Omental fat pad (tissue), 4 donors: ENCODE measurements at places on chromosomes 2 and 18. TPM values are rescaled to one million over a fixed set of nuclear protein-coding genes. Genes with fewer than 3 reads are reported as not detected.

GRCh38 chr18:41436772-41437171 lies 518.3 kb upstream of the PIK3C3 start:
- DNase-seq = no peak

NUP35 gene
- total RNA-seq = 10.5 TPM

- DNase-seq = no peak
Measured at GRCh38 chr2:40388161-40388560, 63.7 kb downstream of the SLC8A1 start.

GRCh38 chr18:47953471-47953931 lies 23.0 kb upstream of the SMAD2 start:
- DNase-seq = no peak

DNA sequence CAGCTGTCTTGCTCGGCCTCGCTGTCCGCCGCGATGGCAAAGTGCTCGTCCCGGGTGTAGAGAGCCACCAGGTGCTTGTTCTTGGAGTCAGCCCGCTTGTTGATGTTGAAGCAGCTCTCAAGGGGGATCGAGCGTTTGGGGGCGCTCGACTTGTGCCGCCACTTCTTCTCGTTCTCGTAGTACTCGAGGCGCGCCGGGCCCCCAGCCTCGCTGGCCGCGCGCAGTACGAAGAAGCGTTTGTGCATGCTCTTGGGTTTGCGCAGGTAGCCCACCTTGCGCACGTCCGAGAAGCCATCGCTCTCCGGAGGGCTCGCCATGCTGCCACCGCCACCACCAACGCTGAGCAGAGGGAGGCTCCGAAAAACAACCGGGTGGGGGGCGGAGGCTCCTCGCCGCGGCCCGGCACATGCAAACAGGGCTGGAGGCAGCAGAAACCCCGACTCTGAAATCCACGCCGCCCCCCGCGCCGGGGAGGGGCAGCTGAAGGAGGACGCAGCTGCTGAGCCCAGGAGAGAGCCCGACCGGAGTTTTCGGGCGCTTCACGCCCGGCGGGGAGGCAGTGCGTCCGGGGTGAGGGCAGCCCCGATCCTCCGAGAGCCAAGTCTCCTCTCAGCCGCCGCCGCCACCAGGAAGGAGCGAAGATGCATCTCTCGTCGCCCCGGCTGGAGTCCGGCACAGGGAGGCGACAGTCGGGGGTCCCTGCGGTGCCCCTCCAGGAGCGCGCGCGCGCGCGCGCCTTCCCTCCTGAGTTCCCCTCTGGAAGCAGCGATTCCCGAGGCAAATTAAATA lies 1.0 kb downstream of the IRS1 start:
- DNase-seq = no peak

DNA sequence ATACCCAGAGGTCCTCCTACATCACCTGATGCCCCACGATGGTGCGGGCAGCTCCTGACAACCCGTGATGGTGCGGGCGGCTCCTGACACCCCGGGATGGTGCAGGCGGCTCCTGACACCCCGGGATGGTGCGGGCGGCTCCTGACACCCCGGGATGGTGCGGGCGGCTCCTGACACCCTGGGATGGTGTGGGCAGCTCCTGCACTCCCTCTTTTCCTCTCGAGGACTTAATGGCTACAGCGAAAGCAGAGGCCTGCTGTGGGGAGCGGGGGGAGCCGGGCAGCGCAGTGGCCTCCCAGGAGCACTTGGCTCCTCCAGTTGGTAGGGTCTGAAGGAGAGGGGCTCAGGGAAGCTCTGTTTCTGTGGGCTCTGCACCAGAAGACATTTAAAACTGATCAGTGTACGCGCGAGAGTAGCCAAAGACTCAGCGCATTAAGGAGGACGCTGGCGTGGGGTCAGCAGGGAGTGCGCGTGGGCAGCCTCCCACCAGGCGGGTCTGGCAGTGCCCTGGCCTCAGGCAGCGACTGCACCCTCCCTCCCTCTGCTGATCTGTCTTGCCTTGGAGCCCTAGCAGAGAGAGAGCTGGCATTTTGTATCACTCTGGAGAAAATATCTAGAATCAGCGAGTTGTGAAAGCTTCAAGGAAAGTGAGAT lies 464.5 kb upstream of the MYT1L start:
- DNase-seq = no peak

GRCh38 chr18:9750112-9750511 lies 42.0 kb downstream of the RAB31 start:
- no peak for DNase-seq

DNA sequence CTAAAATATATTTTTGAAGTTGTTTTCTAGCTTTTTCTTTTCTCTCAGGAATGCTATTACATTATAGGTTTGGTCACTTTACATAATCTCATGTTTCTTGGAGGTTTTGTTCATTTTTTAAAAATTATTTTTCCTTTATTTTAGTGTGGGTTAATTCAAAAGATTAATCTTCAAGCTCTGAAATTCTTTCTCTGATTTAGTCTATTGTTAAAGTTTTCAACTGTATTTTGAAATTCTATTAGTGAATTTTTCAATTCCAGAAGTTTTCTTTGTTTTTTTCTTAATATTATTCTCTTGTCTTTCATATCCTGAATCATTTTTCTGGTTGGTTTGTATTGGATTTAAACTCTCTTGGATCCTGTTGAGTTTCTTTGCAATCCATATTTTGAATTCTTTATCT lies 80.4 kb downstream of the MSTN start:
- no peak for DNase-seq

DNA sequence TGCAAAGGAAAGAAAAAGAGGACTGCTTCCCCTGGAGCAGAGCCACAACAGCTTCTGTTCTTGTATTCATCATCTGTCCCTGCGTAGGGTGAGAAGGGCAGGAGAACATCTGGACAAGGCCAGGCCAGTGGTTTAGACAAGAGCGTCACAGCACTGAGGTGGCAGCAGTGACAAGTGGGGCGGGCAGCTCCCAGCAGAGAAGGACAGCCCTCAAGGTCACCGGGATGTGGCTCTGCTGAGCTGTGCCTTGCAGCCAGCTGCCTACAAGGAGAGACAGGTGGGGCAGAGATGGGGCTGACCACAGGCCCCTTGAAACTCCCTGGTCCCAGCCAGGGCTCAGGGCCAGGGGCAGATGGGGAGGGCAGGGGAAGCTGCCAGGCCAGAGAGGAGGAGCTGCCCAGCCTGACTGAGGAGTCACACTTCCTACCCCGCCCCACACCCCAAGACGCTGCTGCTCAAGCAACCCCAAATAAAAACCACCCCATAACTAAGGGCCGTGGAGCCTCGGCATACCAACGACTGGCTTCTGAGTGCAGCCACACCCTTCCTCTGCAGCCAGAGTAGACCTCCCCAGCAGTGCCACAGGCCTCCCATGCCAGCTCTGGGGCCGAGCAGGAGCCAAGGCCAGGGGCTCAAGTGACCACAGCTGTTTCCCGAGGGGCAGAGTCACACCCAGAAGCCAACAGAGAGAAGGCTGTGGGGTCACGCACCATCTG lies 5.4 kb downstream of the RAB11FIP5 start:
- DNase-seq = no peak

DNA sequence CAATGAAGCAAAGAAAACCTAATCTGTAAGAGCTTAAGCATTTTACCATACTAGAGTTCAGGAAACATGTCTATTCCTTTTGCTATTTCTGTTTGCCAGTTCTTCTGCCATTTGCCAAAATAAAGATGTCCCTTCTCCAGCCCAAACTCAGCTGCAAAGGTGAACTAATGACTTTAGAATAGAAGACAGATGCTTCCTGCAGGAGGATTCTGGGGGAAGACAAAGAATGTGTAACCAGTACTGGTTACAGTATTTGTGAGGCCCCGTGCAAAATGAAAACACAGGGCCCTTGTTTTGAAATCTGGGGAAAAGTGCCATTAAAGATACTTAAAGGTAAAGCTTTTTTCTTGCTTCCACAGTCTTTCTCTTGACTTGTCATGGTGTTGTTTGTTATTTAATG lies 34.3 kb upstream of the MTX2 start:
- DNase-seq = no peak

DNA sequence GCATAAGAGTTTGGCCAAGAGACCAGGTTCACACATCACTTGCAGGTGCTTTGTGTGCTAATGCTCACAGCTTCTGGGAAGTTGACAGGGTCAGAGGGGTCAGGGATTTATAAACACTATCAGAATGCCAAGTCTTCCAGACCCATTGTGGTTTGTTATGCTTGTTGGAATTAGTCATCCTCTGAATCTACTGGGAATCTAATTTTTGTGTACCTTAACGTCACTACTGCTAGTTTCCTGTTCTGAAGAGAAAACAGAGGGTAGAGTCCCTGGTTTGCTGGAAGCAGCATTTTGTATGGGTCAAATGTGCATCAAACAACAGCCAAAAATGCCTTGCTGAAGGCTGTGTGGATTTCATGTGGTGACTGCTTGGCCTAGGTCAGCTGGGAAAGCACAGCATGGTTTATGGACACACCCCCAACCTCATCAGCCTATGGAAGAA lies 33.3 kb downstream of the ANTXR1 start:
- DNase-seq = no peak

ALPI gene
- total RNA-seq = not detected

DNA sequence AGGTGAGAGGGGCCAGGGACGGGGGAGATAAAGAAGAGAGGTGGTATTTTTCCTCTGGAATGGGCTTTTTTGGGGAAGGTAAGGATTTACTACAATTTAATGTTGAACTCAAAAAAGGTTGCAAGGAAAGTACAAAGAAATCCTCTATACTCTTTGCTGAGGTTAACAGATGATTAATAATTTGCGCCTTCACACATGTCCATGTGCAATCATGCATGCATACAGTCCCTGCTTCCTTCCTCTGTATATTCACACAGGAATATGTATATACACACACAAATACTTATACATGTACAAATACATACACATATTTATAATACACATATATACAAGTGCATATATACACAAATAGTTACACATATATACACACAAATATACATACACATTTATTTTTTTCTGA lies 193.4 kb downstream of the NBAS start:
- DNase-seq = no peak

ABCB11 gene
- 0.24 TPM for total RNA-seq

- no peak for DNase-seq
Measured at GRCh38 chr18:14978962-14979535, 231.1 kb downstream of the ANKRD30B start.

DNA sequence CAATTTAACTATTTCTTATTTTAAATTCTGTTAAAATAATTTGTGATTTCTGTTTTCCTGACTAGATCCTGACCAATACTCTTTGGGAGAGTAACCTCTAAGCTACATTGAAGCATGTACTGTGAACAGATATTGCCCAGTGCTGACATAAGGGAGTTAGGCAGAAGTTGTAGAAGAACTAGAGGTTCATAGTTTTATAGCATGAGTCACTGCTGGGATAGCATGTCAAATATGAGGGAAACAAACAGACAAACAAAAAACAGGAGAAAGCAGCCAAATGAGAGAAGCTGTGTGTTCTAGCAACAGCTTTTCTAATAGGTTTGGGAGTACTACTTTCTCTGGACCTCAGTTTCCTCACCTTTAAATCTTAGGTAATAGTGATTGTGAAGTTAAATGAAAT lies 72.4 kb downstream of the CERS6 start:
- no peak for DNase-seq

GRCh38 chr2:217901835-217902378 lies 100.9 kb downstream of the TNS1 start:
- DNase-seq = no peak

- DNase-seq = no peak
Measured at GRCh38 chr2:60499651-60500265, 53.7 kb downstream of the BCL11A start.

DNA sequence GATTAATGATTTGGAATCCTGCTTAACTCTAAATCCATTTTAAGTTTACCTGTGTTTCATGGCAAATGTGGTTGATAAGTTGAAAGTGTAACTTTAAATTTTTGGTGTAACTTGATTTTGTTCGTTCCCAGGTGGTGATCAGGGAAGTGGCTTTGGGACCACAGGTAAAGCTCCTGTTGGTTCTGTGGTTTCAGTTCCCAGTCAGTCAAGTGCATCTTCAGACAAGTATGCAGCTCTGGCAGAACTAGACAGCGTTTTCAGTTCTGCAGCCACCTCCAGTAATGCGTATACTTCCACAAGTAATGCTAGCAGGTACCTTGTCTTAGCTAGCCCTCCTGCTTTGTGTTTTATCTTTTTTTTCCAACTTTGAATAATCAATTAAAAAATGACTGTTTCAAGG lies 62.8 kb downstream of the AGFG1 start:
- DNase-seq = no peak

- no peak for DNase-seq
Measured at GRCh38 chr18:47284721-47285395, 33.4 kb upstream of the SKOR2 start.

DNA sequence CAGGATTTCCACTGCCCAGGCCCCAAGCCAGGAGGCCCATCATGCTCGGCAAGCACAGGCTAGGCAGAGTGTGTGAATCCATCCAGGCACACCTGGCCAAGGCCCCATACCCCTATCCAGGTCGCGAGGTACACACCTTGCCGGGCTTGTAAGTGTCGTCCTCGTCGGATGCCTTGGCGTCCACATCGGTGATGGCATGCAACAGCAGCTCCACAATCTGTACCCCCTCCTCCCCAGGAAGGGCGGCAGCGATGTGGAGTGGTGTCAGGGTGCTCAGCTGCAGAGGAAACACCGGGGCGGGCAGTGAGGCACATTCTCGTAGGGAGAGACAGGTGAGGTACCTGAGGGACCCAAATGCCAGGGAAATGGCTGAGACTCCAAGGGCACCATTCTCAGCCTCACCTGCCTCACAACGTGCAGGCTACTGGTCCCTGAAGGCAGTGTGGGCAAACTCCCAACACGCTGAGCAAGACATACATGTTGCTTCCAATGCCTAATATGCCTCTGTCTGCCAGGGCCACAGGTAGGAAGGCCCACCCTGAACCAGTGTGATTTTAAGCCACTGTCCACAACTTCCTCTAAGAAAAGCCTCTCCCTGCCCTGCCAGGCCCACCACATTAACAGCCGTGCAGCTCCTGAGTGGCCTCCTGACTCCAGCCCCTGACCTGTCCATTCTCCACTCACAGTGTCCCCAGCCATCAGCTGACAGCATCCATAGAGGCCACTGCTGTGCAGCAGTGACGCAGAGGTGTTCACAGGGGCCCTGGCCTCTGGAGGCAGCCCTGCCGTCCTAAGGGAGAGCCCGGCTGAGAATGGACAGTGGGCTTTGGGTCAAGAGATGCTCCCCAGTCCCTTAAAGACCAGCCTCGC lies 44.9 kb downstream of the ANKMY1 start:
- no peak for DNase-seq

EVA1A gene
- total RNA-seq = not detected

DNA sequence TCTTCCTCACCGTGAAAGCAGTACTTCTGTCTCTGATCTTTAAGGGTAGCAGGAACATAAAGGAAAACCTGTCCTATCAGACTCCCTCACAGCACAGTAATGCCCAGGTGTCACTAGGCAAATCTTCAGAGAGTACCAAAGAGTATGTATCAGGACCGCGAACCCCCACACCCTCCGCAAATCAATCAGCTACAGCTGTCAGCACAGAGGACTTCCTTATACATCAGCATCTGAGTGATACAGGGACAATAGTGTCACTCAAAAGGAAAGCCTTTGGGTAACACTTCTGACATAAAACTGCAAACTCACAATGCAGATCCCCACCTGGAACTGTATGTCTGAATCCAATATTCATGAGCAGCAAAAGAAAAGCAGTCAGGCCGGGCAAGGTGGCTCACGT lies 2.6 kb downstream of the AFG3L2 start:
- no peak for DNase-seq

- no peak for DNase-seq
Measured at GRCh38 chr2:240825476-240825875, 5.5 kb upstream of the KIF1A start.
